Stimulated activated CD4-positive, alpha-beta T cell treated with anti-CD3 and anti-CD28 coated beads, Interleukin-1b, Interleukin-23, amount 100 ng/mL, for 4 hours (primary cell): ENCODE measurements at places on chromosomes 2 and 18.

DNA sequence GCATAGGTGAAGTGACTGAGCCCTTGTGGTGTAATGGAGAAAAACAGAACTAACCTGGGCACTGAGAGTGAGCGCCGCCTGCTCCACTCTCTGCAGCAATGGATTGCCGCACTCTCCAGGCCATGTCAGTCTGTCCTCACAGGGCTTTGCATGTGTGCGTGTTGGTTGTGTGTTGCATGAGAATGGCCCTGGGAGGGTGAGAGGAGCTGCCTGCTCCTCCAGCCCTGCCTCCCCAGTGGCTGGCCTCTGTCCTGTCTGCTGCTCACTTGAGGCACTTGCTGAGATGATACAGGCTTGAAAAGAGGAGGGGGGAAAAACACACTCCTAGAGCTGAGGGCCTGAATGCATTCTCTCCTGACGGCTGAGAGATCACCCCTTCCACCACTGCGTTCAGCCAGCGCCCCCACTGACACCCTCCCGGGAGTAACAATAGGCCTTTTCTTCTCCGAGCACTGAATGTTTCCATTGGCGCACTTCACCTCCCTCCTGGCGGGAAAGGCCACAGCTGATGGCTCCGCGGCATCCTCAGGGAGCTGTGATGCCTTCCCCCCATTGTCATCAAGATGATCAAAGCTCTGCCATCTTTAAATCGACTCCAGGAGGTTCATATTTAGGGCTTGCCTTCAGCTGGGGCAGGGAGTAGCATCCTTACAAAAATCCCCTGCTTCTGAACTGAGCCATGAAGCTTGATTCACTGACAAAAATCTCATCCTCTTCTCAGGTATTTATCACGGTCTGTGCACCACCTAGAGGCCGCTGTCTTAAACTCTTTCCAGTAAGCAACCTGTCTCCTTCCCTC, 49.9 kb upstream of the DAPL1 start:
- peak; percentile 15 for DNase-seq

DNA sequence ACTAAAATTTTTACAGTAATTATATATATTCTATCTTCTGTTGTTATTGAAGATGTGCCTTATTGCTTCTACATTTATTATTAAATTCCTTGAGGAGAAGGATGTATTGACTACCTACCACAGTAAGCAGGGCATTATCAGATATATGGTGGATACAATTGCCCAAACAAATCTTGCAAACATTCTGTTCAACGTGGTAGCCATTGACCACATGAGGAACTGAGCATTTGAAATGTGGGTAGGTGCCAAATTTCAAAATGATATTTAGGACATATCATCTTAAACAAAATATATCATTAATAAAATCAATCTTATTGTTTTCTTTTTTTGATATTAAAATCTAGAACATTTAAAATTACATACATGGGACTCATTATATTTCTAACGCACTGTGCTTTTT, 11.1 kb downstream of the SCN3A start:
- DNase-seq: no peak

- no peak for DNase-seq
Measured at GRCh38 chr2:148545390-148546256, 98.9 kb upstream of the EPC2 start.

GRCh38 chr2:40038646-40039045, 259.6 kb upstream of the THUMPD2 start:
- DNase-seq: no peak

DNA sequence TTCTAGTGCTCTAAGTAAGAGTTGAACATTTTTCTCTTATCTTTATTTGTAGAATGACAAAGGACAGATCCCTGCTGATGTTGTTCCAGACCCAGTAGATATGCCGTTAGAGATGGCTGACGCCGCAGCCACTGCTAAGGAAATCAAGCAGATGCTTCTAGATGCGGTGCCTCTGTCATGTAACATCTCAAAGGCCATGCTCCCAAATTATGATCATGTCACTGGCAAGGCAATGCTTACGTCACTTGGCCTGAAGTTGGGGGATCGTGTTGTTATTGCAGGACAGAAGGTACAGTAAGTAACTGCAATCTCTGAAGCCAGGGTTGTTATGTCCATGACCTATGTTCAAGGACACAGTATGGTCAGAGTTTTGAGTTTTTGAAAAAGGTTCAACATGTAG, 28.4 kb downstream of the CLIP4 start:
- no peak for DNase-seq

GRCh38 chr2:204026294-204026693, 89.7 kb downstream of the ICOS start:
- DNase-seq: no peak

GRCh38 chr2:106358081-106358480, 110.1 kb downstream of the RGPD3 start:
- no peak for DNase-seq

DNA sequence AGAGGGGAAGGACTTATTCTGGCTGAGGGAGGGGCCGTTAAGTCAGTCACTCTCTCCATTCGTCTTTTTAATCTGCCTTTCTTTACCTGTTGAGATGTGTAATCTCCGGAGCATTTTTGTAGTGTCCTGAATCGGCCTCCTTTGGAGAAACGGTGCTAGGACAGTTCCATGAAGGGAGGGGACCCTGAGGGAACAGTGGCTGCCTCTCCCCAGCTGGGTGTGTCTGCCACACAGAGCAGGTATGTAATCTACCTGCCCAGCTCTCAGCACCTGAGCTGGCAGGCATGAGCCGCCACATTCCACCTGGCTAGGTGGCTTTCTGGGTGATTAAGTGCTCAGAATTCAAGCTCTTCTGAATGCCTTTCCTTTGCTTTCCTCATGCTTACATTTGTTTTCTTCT, 131.2 kb downstream of the WDSUB1 start:
- no peak for DNase-seq

DNA sequence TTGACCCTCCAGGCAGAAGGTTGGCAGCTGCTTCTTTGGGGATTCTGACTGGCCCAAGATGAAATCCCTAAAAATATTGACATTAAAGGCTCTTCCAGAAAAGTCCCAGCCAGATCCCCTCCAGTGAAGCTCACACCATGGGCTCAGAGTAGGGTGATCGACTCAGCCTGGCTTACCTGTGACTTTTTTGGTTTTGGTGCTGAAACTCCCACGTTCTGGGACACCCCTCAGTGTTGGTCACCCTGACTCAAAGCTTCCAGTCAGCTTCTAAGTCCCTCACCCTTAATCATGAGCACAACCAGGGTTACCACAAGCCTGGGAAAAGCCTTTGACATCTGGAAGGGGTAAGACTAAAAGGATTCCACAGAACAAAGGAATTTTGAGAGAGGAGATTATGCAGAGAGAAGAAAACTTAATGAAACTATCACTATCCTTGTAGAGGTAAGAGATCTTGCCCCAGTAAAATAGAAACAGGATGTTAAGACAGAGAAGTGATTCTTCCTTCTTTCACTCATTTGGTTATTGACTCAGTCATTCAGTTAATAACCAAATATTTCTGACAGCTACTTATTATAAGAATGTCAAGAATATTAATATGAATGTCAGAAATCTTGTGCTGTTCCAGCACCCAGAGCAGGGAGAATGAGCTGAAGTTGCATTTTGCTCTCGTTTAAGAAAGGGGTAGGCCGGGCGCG, 66.8 kb upstream of the SEC11C start:
- DNase-seq: no peak
